ENCODE measurements at places on chromosomes 11 and 22.

GRCh38 chr22:32539631-32540421 is 65.2 kb downstream of the FBXO7 start:
- DNase-seq: no peak

DNA sequence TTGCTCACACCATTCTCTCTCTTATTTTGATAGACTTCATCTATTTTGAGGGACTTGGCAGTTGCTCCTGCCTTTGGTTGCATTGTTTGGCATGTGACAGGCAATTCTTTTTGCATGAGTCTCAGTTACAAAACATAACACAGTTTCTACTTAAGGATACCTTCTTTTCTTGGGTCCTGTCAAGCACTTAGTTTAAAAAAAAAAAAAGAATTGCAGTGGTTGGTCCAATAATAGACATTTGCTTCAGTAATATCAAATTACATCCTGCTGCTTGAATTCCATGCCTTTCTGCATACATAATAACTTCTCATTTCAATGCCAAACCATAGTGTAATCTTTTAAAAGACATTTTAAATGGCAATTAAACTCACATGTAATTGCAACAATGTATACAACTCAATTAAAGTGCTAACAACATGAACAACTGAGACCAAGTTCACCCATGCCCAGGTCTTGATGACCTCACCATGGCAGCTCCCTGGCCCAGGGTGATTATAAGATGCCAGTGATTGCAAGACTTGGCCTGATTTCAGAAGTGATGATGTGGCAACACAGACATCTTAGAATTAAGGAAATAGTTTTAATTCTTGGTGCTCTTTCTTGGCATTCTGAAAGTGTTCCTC is 32.2 kb upstream of the PLET1 start:
- no peak for DNase-seq

DNA sequence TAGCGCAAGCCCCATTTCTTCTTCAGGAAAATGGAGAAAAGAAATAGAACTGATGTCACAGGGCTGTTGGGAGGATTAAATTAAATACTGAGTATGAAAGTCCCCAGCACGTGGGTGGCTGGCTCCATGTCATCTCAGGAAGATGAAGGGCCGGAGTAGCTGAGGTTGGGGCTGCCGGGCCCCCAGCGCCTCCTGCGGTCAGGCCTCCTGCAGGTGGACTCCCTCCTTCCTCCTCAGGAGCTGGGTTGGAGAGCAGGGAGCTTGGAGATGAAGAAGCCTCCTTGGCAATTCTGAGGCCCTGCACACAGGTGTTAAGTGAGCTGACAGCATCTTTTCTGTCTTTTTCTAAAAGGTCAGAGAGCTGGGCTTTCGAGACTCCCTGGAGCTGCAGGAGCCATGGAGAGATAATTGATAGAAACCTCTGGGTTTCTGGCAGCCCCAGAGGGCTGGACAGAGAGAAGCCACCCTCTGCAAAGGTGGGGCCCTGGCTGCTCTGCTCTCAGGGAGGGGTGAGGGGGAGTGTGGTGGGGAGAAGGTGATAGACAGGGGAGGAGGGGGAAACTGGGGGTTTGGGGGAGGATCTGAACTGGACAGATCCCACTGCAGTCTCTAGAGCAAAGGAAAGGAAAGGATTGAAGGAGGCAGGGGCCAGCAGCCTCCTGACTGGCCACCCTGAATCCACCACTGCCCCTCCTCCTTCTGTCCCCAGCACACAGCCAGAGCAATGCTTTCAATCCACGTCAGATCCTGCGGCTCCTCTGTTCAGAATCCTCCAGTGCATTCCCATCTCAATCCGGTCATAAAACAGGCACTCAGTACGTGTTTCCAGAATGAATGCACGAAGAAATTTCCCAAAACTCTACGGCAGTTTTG is 210.8 kb downstream of the CEP164 start:
- no peak for DNase-seq

GRCh38 chr11:83543706-83544439 is 257.7 kb upstream of the CCDC90B start:
- no peak for DNase-seq

DNA sequence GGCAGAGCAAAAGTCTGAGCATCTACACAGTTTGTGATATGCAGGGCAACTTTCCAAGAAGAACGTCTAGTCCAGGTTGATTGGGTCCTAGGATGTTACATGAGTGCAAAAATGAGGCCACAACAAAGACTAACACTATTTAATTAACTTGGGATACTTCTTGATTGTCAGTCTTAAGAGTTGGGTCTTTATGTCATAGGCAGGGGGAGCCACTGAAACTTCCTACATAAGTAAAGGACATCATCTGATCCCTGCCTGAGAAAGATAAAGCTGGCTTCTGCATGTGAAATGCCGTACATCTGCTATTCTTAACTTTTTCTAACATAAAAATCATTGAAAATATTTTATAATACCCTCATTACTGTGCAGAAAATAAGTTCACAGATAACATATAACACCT is 525.5 kb downstream of the NTM start:
- DNase-seq: no peak
